ENCODE measurements at places on chromosomes 7 and 10.

DNA sequence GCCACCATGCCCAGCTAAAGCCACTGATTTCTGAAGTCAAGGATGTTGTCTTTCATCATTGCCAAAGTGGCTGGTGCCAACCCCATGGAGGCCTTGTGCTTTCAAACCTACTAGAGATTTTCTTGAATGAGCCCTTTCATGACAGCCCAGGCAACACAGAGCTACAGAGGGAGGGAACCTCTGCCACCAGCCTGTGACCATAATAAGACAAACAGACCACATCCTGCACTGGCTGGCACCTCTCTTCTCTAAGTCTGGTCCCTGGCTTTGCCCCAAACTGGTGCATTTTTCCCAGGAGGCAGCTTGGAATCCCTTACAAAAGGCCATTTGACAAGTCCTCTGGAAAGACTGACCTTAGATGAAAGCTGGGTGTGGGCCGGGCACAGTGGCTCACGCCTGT, 348.8 kb downstream of the GALNT17 start:
- DNase-seq: no peak

DNA sequence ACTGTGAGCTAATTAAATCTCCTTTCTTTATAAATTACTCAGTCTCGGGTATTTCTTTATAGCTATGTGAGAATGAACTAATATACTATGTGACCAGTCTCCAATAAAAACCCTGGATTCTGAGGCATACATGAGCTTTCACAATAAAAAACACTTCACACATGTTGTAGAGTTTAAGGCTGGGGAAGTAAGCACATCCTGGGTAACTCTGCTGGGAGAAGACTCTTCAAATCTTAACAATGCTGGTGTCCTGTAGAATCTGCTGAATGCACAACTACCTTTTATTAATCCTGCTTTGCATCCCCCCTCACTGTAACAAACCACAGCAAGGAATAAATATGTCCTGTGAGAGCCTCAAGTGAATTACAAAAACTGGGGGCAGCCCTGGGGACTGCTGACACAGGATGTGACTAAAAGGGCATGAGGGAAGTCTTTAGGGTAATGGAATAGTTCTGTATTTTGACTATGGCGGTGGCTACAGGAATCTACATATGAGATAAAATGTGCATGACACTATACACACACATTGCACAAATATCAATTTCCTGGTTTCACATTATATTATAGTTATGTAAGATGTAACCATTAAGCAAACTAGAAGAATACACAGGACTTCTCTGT, 45.1 kb upstream of the KCTD7 start:
- DNase-seq: no peak

DNA sequence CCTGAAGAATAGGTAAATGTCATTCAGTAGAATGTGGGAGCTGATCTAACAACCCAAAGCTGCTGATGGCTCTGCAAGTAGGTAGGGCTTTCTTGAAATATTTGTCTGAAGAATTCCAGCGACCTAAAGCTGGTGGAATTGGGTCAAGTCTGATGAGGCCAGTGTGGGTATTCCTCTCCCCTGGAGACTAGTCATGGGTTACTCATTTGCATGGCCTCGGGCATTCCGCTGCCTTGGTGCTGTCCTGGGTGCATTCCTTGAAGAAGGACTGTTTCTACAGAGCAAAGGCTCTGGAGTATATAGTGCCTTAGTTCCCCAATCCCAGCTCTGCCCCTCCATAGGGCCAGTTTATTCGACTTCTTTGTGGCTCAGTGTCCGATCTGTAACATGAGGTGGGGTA, 19.2 kb downstream of the PDK4 start:
- DNase-seq: no peak

- no peak for DNase-seq
These were observed 8.1 kb downstream of the CYP26A1 start for GRCh38 chr10:93081834-93082233.

DNA sequence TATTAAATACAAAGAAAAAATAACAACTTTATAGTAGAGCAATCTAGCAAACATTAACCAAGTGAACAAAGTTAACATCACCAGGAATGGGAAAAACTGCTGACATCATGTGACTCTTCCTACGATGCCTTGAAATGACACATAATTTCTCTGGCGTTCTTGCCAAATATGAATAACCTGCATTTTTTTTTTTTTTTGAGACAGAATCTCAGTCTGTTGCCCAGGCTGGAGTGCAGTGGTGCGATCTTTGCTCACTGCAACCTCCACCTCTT, 126.5 kb upstream of the VKORC1L1 start:
- DNase-seq: no peak

DNA sequence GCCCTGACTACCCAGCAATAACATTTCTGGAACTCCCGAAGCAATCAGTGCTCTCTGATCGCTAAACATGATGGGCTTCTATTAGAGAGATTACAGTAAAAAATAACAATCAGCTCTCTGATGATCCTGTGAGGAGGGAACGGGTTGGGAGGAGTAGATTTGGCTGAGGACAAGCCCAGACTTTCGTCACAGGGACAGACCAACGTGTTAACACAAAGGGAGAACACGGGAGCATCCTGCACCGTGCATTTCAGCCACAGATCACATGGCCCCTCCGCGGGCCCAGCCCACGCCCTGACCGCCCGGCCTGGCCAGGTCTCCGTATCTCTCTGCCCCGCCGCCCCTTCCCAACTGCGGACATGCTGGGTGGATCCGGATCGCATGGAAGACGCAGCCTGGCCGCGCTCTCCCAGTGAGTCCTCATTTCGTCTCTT, 95.0 kb upstream of the AGBL3 start:
- DNase-seq: no peak

DNA sequence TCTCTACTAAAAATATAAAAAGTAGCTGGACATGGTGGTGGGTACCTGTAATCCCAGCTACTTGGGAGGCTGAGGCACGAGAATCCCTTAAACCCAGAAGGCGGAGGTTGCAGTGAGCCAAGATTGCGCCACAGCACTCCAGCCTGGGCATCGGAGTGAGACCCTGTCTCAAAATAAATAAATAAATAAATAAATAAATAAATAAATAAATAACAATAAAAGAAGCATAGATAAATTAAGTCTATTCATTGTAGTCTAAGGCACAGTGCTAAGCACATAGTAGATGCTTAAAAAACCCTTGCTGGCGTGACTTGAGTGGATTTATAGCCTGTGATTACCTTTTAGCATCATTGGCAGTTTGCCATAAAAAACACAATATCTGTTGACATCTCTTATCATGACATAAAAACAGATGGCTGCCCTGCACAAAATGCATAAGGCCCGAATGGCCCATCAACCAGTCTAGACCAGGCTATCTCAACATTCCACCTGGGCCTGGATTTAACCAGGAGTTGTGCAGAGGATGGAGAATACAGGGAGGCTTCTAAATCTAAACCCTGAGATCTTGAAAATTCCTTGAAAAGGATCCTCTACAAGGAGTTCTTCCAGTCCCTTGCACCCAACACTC, 94.9 kb downstream of the PRLHR start:
- DNase-seq: no peak

GRCh38 chr7:19242246-19242645, 97.0 kb upstream of the FERD3L start:
- no peak for DNase-seq

DNA sequence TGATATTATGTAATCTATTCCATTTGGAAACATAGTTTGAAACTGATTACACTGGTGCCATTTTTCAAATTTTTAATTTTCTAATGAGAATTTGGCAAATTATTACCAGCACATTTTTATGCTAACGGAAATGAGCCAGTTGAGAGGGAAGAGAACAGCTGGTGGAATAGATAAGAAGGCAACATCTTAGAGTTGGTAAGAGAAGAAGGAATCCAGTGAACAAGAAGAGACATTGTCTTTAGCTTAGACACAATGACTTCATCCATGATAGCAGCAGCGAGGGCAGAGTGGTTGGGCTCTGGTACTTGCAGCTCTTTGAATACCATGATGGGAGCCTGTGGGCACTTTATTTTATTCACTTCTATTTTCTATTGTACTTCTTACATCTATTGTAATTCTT, 89.6 kb downstream of the CHRM2 start:
- DNase-seq: no peak

DNA sequence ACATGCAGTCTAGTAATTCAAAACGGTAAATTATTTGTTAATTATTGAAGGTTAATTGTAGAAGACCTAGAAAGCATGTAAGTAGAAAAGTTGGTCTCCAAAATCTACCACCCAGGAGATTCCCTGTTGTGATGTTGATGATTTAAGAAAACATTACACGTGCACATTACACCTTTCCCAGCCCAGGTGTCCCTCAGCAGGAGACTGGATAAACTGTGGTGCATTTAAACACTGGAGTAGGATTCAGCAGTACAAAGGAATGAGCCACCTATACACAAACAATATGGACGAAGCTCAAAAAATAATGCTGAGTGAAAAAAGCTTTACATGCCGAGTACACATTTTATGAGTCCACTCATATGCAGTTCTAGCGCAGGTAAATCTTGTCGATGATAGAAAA, 109.0 kb upstream of the STARD3NL start:
- no peak for DNase-seq

DNA sequence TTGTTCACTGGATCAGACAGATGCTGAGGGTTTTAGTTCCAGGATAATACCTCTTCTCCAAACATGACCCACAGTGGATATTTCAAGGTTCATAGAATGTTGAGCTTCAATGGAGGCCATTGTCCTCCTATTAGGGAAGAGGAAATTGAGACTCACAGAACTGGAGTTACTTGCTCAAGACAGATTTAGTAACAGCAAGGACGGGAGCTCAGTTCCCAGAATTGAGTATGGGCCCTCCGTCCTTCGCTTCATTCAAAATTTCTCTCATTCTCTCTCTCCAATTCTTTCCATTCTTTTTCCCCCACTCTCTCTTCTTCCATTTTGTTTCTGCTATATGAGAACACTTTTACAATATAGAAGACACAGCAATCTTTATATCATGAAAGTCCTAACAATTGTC, 94.0 kb downstream of the DNAJB9 start:
- no peak for DNase-seq

- no peak for DNase-seq
These were observed 129.4 kb upstream of the LSM8 start for GRCh38 chr7:118054529-118054928.

- DNase-seq: no peak
These were observed 76.8 kb upstream of the LEP start for GRCh38 chr7:128164061-128164954.

DNA sequence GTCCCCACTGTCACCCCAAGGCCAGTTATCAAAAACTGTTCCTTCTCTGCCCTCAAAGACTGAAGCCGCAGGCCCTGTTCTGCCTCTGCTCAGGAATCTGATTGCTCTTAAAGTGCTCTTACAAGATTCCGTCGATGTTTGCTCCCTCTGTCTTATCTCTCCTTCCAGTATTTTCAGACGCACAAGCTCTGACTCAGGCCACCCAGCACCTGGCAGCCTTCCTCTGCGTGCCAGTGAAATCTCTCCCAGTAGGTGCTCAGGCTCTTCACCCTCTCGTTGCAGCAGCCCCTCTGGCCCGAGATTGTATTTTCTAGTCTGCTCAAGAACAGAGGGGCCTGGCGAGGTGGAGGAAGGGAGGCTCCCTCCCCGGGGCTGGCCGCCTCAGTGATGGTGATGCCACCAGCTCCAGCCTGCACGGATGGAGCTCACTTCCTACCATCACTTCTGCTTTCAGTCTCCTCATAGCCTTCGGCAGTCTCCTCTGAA, 276.2 kb downstream of the USP6NL start:
- DNase-seq: no peak

GRCh38 chr10:84896909-84897308, 568.5 kb downstream of the CCSER2 start:
- DNase-seq: no peak

- DNase-seq: no peak
These were observed 80.2 kb downstream of the POLL start for GRCh38 chr10:101507828-101508227.

DNA sequence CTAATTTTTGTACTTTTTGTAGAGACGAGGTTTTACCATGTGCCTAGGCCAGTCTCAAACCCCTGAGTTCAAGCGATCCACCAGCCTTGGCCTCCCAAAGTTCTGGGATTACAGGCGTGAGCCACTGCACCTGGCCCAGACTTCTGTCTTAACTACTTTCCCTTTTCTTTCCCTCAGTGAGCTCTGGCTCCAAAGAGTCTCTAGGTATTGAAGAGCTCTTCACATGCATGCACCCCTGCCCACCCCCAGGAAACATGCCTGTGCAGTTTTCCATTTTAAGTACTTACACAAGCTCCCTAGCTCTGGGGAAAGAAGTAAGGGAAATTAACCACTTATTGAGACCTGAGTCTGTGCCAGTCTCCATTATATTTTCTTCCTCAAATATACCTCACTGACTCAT, 2.0 kb downstream of the MYOZ1 start:
- DNase-seq: no peak

- DNase-seq: no peak
These were observed 19.1 kb upstream of the VOPP1 start for GRCh38 chr7:55591282-55591931.

GRCh38 chr10:117549100-117549585, 6.6 kb downstream of the EMX2 start:
- no peak for DNase-seq

GRCh38 chr7:22082886-22083703, 137.4 kb upstream of the CDCA7L start:
- peak; percentile 80 for DNase-seq

DNA sequence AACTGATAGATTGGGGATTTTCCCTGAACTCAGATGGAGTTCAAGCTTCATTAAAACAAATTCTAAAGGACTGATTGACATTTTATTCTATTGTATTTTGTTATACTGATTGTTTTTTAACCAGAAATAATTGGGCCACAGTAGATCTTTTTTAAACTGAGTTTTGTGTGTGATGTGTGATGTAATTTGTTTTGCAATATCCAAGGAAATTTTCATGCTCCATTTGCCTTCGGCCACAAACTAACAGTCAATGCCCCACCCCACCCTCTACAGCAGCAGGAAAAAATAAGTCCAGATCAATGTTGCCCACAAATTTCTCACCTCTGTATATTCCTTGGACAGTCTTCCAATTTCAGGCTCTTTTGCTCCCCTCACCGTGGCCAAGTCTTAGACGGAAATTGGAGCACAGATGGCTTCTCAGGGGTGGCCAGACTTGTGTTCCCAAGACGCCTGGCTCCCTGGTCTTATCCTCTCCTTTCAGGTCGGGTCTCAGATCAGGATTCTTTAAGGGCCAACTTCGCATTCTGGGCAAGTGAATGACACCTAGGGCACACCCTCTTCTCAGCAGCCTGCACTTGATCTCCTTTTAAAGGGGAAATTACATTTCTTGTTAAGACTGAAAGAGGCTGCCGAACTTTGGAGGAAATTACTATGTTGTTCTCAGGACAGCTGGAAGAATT, at the start of gene SVOPL:
TSS of gene SVOPL (minus strand) at position 506 of the 680 bp plus-strand sequence. CDS start 22,317 bp downstream, outside the sequence.
- no peak for DNase-seq

- DNase-seq: no peak
These were observed 75.6 kb upstream of the LRRC4 start for GRCh38 chr7:128106821-128107220.

DNA sequence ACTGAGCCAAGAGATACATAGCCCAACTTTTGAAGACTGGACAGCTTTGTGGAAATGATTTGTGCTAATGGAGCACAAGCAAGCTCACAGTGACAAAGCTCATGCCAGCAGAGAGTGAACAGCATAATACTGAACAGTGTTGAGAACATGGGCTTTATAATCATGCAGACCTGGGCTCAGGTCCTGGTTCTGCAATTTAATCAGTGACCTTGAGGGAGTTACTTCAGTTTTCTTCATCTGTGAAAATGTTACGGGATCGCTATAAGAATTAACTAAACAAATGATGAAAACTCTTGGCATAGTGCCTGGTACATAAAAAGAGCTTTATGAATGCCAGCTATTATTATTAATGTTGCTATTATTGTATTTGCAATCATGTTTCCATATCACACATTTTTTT, 690.5 kb upstream of the LRRN3 start:
- no peak for DNase-seq

GRCh38 chr10:93397020-93397419, 85.1 kb downstream of the MYOF start:
- DNase-seq: no peak

GRCh38 chr7:15068324-15068723, 165.8 kb upstream of the DGKB start:
- DNase-seq: no peak

Measured in stimulated activated CD4-positive, alpha-beta T cell treated with anti-CD3 and anti-CD28 coated beads, Interleukin-1b, Interleukin-23, amount 100 ng/mL, for 4 hours (primary cell).